ENCODE measurements at places on chromosomes 11 and 22.

DNA sequence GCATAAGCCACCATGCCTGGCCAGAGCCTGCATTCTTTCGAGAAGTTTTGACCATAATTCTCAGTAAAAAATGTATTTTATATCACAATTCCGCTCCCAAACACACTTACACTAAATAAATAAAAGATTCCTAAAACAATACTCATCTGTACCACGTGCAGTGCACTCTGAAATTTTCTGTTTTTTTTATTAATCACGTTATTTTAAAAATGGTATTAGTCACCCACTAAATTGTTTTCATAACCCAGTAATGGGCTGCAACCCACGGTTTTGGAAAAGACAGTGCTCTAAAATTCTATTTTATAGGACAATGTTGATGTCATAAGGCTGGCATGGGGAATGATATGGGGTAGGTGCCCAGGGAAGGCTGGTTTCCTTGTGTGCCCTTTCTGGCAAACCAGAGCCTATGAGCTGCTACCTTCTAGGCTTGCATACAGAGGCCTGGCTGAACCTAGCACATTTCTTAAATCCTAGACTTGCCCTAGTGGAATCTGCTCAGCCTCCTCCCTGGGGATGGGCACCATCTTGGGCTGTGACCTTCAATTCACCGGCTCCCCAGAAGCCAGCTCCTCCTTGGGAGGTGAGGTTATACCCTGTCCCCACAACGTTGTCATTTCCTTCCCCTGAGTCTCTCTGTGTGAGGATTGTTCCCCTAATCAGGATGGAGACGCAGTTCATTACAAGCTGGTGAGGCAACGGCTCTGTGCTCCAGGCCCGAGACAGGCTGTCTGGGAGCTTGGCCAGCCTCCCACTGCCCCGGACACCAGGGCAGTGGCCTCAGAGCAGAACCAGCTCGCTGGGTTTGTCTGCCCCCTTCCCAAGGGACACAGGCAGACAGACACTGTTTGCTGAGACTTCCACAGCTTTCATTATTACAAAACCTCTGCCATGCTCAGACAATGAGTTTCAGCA is 116.5 kb upstream of the NAV2 start:
- DNase-seq = no peak

DNA sequence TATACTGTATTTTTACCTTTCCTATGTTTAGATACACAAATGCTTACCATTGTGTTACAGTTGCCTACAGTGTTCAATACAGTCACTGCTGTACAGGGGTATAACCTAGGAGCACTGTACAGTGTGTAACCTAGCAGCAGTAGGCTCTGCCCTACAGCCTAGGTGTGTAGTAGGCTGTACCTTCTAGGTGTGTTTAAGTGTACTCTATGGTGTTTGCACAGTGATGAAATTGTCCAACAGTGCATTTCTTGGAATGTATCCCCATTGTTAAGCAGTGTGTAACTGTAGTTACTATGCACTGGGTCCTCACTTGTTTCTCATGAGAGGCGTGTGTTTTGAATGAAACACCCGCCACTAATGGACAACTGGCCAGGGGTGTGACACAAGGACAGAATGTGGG is 269.0 kb downstream of the OPCML start:
- DNase-seq = no peak

GRCh38 chr11:65425105-65425970 is 2.7 kb downstream of the NEAT1 start:
- DNase-seq = peak; percentile 13

- DNase-seq = no peak
These were observed 14.1 kb upstream of the TMPRSS6 start for GRCh38 chr22:37123649-37124048.

DNA sequence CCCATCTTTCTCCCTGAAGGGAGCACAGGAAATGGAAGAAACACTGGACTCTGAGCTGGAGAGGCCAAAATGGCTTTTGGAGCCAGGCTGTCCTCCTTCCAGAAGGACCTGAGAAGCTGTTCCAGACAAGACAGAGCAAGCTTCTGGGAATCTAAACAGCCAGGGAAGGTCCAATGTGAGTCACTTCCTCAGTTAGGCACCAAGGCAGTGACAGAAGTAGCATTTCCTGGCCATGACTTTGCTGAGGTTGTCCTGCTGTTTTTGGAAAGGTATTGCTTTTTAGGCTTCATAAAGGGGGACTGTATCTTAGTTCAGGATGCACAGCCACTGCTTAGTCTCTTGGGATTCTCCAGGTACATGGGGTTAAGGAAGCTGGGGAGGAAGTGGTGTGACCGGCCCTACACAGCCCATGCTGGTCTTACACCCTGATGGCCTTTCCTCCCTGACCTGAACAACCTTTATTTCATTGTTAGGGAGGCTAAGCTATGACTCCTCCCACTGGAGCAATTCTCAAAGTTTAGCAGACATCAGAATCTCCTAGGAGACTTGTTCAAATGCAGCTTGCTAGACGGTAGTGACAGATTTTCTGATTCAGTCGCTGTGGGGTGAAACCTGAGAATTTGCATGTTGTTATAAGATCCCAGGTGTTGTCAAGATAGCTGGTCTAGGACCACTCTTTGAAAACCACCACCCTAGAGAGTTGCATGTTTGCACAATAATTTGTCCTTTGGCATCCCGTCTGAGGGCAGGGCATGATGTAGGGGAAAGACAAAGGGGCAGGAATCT is 6.8 kb upstream of the INSC start:
- DNase-seq = no peak

GRCh38 chr11:66492161-66492865 is 12.1 kb downstream of the DPP3 start:
- DNase-seq = no peak

- no peak for DNase-seq
These were observed 469 bp downstream of the ZBED5 start for GRCh38 chr11:10857459-10857708.

- no peak for DNase-seq
These were observed 396 bp upstream of the CFAP300 start for GRCh38 chr11:102046841-102047240.

DNA sequence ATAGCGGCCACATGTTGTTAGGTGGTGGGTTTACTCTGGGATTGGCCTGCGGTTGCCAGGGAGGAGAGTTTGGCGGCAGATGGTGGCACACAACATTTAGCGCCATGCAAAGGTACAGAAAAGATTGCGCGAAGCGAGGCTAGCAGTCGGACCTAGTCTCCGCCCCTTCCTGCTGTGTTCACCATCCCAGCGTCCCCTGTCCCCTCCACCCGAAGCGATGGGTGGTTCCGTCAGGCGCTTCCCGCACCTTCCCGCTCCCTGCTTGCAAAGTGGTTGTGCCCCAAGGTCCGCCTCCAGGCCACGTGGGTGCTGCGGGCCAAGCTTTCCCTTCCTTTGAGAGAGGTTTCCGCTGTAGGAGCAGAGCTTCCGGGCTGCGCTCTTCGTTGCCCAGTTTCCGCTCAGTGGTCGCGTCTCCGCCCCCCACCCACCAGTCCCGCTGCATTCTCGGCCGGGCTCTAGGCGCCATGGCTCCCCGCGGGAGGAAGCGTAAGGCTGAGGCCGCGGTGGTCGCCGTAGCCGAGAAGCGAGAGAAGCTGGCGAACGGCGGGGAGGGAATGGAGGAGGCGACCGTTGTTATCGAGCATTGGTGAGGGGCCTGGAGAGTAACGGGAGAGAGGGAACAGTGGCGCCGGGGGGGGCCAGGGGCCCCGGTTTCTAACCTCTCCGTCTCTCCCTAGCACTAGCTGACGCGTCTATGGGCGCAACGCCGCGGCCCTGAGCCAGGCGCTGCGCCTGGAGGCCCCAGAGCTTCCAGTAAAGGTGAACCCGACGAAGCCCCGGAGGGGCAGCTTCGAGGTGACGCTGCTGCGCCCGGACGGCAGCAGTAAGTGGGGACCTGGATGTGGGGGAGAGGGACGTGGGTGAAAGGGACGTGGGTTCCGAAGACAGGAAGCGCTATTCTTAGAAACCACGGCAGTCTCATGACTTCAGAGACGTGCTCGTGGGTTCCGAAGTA is at the start of gene SELENOH:
TSS of gene SELENOH (plus strand) at position 360 of the 955 bp plus-strand sequence. CDS start at position 465, 105 bp downstream.
- peak; percentile 93 for DNase-seq

DNA sequence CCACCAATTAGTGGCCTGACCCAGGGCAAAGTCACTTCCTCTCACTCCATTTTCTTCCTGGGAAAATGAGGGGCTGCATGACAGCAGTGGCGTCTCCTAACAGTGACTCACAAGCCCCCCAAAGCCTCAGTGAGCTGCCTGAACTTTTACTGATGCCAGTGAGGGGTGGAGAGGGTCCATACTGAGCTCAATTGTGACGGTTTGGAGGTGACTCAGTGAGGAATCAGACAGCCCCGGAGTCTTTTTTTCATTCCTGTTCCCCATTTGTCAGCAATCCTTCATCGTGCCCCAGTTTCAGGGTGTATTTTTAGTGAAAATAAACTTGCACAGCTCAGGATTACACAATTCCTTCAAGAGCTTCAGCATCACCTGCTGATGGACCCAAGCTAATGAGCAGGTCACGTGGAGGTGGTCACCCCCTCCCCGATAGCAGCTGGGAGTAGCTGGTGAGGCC is 30.1 kb upstream of the RASD2 start:
- DNase-seq = no peak

Data from NCI-H2171 treated with DMSO at 0.1 percent for 48 hours (cell line).